ENCODE measurements at places on chromosomes 5 and 9.

DNA sequence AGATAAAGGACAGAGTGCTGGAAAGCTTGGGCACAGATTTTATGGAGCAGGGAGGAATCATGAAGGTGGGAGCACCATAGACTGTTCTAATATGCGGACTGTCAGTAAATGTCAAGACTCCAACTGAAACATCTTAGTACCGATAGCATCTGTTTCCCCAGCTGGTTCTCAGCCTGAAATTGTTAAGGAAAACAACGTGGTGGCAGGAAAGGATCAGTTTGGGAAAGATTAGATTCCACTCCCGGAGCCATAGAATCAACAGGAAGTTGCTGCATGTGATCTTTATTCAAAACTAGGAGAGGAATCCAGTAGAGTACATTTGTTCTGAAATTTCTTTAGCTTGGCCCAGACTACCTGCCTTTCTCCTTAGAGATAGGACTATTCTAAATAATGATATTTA lies 559.1 kb downstream of the CSNK1G3 start:
- no peak for DNase-seq

DNA sequence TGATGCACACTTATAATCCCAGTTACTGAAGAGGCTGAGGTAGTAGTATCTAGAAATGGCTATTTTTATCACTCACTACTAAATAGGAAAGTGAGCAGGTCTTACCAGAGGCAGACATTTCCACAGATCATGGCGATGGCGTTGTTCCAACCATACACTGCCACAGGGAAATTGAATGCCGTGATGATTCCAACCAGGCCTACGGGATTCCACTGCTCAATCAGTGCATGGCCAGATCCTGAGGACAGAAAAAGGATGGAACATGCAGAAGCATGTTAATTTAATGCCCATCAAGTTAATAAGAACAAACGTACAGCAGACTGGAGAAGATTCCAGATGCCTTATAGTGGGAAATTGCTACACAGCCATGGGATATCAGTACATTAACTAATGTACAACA lies 18.0 kb downstream of the ALDH7A1 start:
- no peak for DNase-seq

GRCh38 chr5:144198386-144198785 lies 27.7 kb downstream of the KCTD16 start:
- no peak for DNase-seq

DNA sequence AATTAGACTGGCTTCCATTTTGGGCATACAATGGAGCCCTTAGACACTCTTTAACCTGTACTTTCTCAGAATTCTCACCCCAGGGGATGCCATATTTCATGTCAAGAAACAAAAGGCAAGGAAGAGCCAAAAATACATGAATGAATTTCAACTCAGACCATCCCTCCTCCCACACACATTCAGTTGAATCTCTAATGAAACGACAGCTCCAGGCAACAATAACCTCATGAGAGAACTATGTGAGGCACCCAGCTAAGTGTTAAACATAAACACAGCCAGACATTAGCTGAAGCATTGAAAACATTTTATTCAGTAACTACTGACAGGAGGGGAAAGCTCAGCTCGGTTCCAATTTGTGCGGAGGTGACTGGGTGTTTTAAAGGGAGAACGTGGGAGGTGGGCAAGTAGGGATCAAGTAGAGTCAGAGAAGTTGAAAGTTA lies 1359.1 kb upstream of the CDH9 start:
- DNase-seq = no peak

GRCh38 chr9:87309236-87309635 lies 188.4 kb upstream of the DAPK1 start:
- DNase-seq = no peak

DNA sequence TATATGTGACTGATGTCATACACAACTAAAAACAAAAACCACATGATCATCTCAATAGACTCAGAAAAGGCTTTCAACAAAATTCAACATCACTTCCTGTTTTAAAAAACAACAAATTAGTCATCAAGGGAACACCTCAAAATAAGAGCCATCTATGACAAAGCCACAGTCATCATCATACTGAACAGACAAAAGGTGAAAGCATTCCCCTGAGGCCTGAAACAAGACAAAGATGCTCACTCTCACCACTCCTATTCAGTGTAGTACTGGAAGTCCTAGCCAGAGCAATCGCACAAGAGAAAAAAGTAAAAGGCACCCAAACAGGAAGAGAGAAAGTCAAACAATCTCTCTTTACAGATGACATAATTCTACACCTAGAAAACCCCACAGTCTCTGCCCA lies 893.5 kb upstream of the EDIL3 start:
- no peak for DNase-seq

GRCh38 chr5:126364206-126364902 lies 58.9 kb upstream of the GRAMD2B start:
- DNase-seq = no peak

- no peak for DNase-seq
Measured at GRCh38 chr9:101751895-101752294, 13.4 kb upstream of the GRIN3A start.

DNA sequence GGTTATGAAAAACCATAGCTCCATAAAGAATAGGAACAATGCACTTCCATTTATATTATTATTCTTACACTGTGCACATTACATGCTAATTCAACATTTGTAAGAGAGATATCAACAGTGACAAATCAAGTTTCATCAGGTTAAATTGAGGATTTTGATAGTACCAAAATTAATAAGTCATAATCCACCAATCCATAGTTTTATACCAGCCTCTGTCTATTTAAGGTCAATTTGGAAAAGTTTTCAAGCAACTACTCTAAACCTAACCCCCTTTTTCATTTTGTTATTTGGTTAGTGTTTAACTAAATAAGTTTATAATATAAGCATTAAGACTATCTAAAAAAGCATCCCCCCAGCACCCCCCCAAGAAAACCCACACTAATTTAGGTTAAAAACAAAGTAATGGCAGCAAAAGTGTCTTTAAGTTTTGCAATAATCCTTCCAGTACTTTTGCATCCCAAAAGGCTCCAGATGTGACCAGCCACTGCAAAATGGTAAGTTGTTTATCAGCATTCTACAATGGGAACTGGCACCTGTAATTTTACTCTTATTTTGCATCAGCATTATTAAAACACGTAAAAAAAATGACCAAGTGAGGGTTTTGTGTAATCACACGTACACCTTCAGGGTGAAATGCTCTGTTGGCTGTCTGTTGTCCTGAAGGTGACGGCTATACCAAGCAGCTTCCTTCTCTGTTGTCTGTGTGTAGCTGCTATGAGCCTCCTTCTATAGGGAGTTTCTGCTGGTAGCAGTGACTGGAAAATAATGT lies 36.8 kb upstream of the SSBP2 start:
- peak; percentile 40 for DNase-seq

GRCh38 chr9:121478816-121479676 lies 20.6 kb downstream of the GGTA1 start:
- no peak for DNase-seq

DNA sequence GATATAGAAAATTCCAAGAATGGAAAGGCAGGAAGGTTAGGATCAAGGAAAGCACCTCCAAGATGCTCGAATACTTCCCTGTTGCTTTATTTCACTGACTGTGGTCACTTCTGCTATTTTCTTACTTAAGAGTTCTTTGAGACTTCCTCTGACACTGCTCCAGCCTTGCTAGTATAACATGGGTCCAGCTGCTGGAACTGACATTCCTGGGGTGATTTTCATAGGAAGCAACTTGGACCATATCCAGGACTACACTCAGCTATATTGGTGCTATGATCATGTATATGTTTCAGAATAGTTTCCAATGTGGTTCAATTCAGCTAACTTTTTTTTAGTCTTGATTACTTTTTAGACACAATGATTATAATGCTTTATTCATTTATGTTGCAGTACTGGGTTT lies 81.6 kb upstream of the CKMT2 start:
- no peak for DNase-seq

DNA sequence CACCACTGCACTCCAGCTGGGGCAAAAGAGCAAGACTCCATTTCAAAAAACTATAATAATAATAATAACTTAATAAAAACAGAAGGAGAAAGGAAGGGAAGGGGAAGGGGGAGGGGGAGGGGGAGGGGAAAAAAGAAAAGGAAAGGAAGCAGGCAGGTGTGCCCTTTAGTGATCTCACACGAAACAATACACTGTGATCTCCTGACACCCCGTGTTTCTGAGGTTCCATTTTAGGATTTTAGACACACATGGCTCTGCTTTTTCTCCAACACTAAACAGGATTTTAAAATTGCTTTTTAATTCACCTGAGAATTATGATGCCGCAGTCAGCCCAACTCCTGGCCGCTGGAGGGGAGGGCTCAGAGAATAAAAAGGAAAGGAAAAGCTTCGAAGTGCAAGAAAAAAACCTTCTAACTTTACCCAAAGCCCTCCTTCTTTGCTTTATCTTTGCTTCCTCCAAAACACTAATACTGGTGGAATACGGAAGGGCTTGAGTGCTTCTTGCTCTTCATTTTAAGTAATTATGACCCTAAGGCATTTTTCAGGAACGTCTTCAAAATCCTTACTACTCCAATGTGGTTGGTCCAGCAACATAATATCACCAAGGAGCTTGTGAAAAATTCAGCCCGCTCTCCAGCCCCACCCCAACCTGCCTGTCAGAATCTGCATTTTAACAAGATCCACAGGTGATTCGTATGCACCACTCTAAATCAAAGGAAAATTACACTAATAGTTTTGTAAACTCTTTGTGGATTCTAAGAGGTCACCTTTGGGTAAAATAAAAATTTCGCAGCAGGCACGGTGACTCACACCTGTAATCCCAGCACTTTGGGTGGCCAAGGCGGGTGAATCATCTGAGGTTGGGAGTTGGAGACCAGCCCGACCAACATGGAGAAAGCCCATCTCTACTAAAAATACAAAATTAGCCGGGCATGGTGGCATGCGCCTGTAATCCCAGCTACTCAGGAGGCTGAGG lies 66.0 kb downstream of the MYO10 start:
- DNase-seq = no peak

GRCh38 chr9:105062222-105062855 lies 134.4 kb upstream of the ABCA1 start:
- DNase-seq = no peak

DNA sequence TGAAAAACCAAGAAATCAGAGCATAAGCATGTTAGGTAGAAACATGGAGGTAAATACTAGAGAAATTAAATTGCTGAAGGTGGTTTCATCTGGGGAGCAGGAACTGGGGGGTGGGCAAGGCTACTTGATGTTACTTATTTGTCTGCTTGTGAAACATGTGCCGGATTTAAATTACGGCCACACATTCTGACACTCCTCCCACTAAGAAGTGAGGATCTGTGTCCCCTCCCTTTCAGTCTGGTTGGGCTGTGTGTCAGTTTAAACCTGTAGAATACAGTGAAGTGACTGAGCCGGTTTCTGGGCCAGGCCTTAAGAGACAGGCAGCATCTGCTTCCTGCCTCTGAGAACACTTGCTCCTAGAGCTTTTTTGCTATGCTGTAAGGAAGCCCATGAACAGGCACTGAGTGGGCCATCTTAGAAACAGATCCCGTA lies 2.3 kb upstream of the IARS1 start:
- DNase-seq = no peak

DNA sequence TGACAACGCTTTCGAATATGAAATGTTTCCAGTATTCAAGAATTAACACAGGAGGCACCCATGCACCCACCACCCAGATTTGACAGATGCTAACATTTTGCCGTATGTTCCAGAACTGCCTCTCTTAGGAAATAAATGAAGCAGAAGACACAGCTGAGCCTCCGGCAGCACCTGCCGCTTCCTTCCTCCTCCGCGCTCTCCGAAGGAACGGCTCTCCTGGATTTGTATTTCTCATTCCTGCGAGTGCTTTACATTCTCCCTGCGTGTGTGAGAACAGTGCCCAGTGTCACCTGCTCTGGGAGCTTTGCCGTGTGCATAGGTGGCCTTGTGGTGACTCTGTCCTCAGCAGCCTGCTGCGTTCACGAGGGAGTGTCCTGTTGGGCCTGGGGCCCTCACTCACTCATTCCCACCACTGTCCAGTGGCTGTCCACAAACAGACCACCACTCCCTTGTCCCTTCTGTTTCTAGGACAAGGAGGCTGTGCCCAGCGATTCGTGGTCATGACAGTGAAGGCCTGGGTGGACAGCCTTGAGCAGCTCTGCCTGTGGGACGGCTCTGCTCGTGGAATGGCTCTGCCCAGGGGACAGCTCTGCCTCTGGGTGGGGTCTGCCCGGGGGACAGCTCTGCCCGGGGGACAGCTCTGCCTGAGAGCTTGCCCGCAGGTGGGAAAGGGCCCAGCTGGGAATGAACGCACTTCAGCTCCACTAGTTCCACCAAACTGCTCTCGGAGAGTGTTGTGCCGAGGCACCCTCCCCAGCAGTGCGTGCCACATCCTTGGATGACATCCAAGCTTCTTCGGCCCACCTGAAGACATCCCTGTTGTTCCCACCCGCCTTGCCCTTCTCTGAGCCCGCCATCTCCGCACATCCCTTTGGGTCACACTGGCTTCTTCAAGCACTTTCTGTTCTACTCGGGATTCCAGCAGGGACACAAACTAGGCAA lies 170.5 kb upstream of the PPP1R26 start:
- DNase-seq = no peak

- peak; percentile 9 for DNase-seq
Measured at GRCh38 chr5:89276566-89277305, 393.8 kb upstream of the MEF2C start.

DNA sequence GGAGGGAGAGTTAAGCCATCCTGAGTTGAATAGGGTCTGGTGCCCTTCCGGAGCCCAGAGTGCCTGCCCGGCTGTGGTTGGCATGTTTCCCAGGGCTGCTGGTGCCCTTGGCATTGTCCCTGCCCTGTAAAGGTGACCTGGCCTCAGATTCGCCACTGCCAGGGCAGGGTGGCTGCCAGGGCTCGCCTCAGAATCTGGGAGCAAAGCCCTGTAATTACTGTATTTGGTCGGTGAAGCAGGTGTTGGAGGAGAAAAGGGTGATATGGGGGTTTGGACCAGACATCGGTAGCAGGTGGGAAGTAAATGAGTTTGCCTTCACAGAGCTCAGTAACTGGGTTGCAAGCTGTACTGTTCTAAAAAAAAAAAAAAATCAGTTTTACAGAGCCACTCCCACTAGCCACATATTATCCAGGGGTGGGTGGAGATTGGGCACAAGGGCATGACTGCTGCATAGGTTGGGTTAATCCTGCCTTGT lies 47.6 kb downstream of the RGS3 start:
- no peak for DNase-seq

DNA sequence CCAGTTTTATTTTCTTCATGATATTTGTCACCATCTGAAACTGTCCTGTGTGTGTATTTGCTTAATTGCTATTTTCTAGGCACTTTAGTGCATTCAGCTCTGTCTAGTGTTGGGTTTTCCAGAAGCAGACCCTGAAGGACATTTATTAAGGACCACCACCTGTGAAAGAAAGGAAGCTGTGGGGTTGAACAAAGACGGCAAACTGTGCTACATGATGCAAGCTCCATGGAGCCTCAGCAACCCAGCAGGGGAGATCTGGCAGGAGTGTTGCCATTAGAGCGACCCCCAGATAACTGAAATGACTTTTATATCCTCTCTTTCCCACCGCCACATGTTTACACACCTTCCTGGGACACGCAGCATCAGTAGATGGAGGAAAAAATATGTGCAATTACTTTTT lies 125.5 kb downstream of the GABRB2 start:
- no peak for DNase-seq

GRCh38 chr9:95044731-95045508 lies 272.6 kb downstream of the FANCC start:
- no peak for DNase-seq

- no peak for DNase-seq
Measured at GRCh38 chr5:26553079-26553478, 485.3 kb downstream of the CDH9 start.

- DNase-seq = no peak
Measured at GRCh38 chr5:173964506-173964905, 24.5 kb upstream of the C5orf47 start.

GRCh38 chr5:154501566-154501965 lies 23.5 kb upstream of the HAND1 start:
- no peak for DNase-seq

Measured in GM03348 (cell line).